Colonic mucosa (tissue), 4 donors: ENCODE measurements at places on chromosomes 4 and X.
A peak's percentile ranks its signal among the peaks of the same experiment; 100 is the strongest.

DNA sequence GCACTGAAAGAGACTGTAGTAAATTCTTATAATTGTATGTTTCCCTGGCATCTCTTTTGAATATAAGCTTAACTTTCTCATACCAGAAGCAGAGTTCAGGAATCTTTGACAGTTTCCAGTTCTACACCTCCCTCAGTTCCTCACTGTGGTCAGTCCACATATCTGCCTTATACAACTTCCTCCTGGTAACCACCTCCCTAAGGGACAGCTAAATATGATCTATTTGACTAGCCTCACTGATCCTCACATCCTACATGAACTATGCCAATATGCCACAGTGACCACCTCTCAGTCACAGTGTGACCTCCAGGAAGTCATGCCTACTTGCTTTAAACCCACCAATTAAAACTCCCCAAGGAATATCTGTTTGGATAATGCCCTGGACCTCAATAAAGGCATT lies 51.6 kb upstream of the HDAC8 start:
- no peak for DNase-seq

GRCh38 chr4:82543131-82543530 lies 18.7 kb downstream of the TMEM150C start:
- no peak for DNase-seq

DNA sequence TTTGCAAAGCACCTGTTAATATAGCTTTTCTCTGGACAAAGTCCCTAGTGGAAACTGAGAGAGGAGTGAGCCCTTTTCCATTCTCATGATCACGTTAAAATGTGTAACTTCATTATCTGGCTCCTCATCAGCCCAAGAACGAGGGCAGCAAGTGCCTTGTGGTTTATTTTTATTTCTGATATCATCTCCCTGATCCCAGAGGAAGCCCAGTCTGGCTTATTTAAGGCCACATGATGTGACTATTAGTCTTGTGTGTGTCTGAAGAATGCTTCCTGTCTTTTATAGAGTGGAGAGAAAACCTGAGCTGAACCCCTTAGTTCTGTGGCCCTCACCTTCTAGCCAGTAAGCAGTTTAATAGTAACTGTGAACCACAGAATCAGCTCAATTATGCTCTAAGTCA lies 67.2 kb downstream of the LHFPL1 start:
- DNase-seq, result no peak

DNA sequence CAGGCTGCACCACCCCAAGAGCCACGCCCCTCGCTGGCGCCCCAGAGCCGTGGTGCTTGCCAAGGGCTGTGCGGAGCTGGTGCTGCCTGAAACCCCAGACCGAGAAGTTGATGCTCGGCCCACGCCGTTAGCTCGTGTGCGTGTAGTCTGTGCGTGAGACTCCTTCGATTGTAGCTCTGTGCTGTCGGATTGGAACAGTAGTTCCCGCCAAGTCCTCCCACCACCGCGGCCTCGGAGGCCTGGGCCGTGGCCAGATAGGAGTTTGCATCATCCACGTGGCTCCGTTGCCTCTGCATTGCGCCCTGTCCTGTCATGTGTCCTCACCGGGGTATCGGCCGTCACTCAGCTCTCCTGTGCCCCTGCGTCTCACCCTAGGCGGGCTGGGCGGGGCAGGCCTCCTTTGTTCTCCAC lies 24.2 kb downstream of the TNIP2 start:
- no peak for DNase-seq

- DNase-seq, result no peak
Observed at GRCh38 chrX:148385471-148385870, 114.9 kb upstream of the AFF2 start.

DNA sequence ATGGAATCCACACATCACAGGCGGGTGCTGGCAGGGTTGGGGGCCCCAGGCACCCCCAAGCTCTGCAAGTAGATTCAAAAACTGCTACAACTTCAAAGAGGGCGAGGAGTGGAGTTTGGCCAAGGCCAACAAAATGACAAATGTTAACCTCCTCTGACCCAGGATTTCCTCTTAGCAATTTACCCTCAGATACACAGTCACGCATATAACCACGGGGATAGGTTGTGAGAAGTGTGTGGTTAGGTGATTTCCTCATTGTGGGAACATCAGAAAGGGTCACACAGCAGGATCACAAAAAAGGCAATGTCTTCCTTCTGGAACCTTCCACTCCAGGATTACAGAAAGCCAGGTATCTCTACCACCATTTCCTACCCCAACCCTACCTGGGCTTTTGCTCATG lies 62.4 kb downstream of the C4orf50 start:
- no peak for DNase-seq

GRCh38 chrX:132677233-132677716 lies 188.4 kb upstream of the MBNL3 start:
- no peak for DNase-seq

DNA sequence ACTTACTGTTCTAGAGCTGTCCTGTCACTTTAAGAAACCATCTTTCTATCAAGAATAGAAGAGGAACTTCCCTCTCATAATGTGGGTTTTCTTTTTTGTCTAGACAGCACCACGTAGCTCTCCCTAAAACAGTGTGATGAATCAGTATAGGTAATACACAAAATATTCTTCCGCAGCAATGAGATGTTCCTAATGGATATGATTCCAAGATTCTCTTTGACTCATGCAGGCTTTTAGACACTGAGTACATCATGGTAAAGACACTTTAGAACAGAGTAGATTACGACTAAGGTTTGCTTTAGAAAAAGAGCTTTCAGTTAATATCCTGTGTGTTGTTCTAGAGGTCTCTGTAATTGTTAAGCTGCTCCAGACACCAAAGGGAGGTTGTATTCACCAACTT lies 69.8 kb downstream of the PTTG2 start:
- DNase-seq, result no peak

GRCh38 chr4:122577808-122578781 lies 42.8 kb downstream of the IL21 start:
- DNase-seq, result peak; percentile 47

DNA sequence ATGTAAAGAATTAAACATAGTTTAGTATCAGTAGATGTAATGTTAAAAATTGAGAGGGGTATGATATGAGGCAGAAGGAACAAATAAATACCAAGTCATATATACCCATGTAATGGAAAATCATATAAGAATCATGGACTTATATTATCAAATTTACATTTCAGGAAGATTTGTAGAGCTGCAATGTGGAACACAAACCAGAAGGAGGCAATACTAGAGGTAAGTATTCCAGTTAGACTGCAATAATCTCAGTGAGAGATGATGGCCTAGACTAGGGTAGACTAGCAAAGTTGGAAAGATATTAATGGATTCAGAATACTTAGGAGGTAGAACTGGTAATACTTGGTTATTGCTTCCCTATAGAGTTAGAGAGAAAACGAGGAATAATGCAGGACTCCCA lies 603.0 kb upstream of the KLHL4 start:
- DNase-seq, result no peak

DNA sequence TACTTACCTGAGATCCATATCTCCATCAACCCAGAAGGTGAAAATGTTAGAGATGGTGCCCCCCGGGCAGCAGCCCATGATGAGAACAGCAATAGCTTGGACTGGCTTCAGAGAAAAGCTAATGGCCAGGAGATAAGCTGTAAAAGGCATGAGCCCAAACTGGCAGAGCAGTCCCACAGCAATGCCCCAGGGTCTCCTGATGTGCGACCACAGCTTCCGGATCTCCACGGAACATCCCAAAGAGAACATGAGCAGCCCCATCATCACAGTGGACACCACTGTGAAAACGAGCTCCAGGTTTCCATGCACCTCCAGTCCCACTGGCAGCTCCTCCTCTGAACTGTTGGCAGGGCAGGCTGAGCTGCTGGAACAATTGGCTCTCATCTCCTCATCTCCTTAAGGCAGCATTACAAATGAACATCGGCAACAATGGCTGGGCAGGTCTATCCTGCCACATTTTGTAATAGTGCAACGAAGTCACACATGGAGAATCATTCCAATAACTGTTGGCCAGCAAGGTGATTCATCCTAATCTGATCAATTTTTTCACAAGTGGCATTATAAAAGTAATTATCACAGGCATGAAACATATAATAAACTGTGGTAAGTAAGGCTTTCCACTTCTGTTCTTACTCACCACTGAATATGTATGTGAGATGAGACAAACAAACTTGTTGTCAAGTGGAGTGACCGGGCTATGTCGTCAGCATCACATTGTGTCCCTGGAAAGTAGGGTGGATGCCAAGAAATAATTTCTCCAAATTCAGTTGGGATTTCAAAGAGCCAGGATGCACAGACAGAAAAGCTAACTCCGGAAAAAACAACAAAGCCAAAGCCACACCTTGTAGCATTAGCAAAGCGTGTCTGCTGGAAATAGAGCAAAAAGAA lies at the start of gene SLC10A6:
Gene SLC10A6, minus strand, starts transcription at position 653 of the 888 bp plus-strand sequence. Its CDS starts 269 bp downstream, at position 384.
- no peak for DNase-seq

GRCh38 chrX:139967300-139967699 lies 2.0 kb upstream of the CXorf66 start:
- peak; percentile 22 for DNase-seq

DNA sequence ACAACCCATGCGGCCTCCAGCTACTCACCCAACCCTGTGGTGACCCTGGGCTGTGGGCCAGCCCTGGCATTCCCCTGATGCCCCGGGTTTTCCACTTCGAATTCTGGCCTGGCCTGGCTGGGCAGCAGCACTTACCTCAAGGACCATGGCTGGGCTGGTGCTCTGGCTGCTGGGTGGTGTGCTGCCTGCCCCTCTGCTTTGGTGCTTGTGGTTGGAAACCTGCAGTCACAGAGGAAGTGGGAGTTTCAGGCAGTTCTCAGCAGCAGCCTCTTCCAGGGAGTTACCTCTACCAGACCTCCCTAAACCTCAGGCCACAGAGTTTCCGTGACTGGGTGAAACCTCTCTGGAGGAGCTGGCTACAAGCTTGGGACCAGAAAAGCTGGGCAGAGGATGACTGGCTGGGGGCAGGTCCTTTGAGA lies at the start of gene CXCR3:
Gene CXCR3, minus strand, starts transcription at position 209 of the 419 bp plus-strand sequence. Its CDS starts 62 bp downstream, at position 147.
- no peak for DNase-seq

DNA sequence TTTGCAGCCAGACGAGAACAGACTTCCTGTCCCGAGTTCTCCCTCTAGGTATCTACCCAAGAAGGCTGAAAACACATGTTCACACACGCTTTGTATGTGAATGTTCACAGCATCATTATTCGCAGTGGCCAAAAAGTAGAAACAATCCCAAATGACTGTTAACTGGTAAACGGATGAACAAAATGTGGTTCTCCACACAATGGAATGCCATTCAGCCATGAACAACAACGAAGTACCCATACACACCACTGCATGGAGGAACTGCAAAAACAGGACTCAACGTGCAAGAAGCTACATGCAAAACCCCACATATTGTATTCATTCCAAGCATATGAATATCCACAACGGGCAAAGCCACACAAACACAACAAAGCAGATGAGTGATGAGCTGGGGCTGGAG lies 45.0 kb downstream of the PDHA1 start:
- DNase-seq, result no peak

- no peak for DNase-seq
Observed at GRCh38 chr4:2647403-2648158, 108.6 kb downstream of the TNIP2 start.

GRCh38 chrX:49947781-49948180 lies 25.4 kb downstream of the CLCN5 start:
- no peak for DNase-seq

DNA sequence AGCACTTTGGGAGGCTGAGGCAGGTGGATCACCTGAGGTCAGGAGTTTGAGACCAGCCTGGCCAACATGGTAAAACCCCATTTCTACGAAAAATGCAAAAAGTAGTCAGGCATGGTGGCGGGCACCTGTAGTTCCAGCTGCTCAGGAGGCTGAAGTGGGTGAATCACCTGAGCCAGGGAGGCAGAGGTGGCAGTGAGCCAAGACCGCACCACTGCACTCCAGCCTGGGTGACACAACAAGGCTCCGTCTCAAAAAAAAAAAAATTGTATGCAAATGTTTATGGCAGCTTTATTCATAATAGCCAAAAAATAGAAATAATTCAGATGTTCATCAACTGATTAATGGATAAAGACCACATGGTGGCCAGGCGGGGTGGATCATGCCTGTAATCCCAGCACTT lies 9.8 kb upstream of the NOCT start:
- DNase-seq, result no peak

DNA sequence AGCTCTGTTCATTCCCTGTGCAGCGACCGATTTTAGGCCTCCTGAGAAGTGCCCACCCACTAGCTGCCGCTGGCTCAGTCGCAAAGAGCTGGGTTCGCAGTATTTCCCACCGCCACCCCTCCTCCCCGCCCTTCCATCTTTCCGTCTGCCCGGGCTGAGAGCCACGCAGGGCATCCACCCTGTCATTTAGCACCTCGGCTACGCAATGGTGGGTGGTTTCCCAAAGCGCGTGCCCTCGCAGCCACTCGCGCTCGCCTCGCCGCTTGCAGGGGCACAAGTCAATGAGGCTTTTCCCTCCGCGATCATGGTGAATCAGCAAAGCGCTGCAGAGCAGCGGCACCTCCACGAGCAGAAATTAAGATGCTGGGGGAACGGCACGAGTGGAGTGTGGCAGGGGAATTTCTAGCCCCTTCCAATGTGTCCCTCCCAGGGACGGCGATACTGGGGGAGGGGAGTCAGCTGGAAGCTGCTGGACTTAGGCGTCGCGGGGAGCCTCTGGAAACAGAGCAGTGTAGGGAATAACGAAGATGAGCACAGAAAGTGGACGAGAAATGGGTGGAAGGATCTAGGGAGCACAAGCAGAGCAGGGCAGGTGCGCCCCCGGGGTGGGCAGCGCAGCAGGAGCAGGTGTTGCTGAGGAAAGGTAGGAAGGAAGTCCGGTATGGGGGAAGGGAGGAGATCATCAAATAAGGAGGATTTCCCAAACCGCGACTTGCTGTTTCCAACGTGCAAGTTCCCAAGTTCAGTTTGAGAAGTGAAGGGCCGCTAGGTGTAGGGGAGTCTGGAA lies 2.4 kb upstream of the PTCHD1 start:
- no peak for DNase-seq

- no peak for DNase-seq
Observed at GRCh38 chrX:115897956-115898355, 272.6 kb upstream of the AGTR2 start.

DNA sequence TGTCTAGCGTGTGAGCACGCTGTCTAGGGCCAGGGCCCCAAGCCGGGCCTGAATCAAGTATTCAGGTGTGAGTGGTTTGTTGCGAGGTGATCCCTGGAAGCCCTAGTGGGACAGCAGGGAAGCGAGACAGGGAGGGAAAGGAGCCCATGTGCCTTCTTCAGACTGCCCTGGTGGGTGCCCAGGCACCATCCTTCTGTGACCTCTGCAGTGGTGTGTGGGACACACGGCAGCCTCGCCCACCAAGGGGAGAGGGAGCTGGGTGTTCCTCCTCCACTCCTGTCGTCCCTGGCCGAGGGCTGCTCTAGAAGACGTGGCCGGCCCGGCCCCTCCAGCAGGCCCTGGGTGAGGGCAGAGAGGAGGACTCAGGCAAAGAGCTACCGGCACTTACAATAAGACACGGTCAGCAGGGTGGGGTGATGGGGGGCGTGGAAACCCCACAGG lies 47.4 kb downstream of the HTRA3 start:
- no peak for DNase-seq

DNA sequence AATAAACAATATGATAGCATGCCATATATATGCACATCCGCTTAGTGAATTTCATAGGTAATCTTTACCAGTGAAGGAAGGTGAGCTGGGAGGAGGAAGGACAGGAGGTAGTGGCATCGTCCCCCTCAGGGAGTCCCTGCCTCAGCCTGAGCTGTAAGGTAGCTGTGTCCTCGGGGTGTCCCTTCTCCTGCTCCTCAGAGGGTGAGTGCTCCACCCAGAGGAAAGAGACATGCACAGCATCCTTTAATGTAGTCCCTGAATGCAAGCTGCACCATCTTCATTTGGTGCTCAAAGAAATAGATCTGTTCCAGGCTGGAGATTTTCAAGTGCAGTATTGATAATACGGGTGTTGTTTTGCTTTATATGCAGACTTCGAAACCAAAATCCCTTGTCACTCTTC lies 330.4 kb upstream of the SFRP2 start:
- no peak for DNase-seq
